A549 (cell line): ENCODE measurements at places on chromosomes 1 and 21.

DNA sequence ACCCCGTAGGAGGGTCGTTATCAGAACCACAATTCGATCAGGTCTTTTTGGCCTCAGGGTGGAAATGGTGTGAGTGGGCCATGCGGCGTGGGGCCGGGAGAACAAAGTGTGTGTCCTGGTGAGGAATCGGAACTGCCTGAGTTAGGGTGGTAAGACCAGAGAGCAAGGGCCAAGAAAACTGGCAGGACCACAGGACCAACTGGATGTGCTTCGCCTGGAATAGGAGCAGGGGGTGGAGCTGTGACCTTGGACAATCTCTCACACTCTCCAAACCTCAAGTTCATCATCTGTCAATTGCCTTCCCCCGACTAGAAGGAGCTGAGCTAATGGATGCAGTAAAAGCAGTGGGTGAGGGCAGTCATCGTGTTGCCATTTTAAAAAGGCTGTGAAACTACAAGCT, 59.5 kb downstream of the NAV1 start:
- DNase-seq: no peak

GRCh38 chr1:30743584-30744059, 14.0 kb downstream of the LAPTM5 start:
- no peak for DNase-seq

DNA sequence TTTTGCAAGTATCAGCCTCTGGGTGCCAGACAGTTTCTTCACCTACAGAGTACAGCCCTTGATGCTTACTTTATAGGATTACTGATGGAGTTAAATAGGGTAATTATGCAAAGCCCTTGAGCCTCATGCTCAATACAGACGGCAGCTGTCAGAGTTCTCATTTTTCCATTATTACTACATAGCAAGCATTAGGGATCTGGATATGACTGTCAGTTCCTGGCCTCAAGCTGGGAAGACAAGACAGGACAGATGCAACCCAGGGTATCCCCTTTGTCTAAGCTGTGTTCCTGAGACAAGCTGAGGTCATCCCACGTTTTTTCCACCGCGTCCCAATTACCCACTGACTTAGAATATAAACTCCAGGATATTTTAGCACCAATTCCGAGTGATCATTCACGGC, 94.4 kb downstream of the SLC35F3 start:
- no peak for DNase-seq

DNA sequence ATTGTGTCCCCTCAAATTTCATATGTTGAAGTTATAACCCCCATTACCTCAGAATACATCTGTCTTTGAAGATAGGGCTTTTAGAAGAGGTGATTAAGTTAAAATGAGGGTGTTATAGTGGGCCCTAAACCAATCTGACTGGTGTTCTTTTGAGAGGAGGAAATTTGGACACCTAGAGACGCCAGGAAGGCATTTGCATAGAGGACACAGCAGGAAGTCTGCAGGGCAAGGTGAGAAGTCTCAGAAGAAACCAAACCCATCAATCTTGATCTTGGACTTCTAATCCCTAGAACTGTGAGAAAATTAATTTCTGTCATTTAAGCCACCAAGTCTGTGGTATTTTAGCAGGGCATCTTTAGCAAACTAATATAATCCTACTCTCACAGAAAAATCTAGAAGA, 13.0 kb downstream of the GOLPH3L start:
- DNase-seq: no peak
